ENCODE measurements at places on chromosomes 2 and 18.

DNA sequence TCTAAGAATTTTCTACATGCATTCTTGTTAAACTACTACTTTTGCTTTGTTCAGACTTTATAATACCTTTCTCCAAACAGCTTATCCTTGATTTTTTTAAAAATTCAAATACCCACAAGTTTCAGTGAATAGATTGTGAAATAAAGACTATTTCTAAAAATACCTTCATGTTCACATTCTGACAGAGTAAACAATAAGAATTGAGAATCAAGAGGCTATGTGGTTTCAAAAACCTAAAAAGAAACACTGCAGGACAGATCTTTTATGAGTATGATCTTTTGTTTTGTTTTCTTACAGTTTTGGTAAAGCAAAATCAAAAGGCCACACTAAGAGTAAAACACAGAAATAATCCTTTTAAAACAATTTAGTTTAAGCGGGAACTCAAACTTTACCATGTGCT, 21.2 kb downstream of the ALS2 start:
- no peak for DNase-seq

DNA sequence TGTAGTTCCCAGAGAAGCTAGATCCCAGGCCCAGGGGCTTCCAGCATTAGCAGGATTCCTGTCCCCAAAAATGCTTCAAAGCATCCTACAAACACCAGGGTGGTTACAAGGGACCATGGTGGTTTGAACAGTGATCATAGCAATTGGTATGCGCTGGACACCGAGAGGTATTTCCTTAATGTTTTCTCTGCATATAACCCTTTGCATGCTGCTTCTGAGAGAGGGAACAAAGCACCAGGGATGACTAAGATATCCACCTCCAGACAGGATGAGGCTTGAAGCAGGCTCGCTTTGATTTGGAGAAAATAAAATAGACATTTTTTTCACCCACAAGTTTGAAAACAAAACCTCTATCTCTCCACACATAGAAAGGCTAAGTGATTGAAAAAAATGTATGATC, 50.5 kb upstream of the TSPYL6 start:
- DNase-seq: no peak

GRCh38 chr18:54260396-54261072, 8.8 kb upstream of the POLI start:
- DNase-seq: no peak

- no peak for DNase-seq
These were observed 31.3 kb upstream of the TMEM131 start for GRCh38 chr2:98026927-98027522.

GRCh38 chr2:3159782-3160545, 217.7 kb downstream of the EIPR1 start:
- DNase-seq: no peak

GRCh38 chr2:172046866-172047565, 38.3 kb upstream of the DLX1 start:
- DNase-seq: no peak

DNA sequence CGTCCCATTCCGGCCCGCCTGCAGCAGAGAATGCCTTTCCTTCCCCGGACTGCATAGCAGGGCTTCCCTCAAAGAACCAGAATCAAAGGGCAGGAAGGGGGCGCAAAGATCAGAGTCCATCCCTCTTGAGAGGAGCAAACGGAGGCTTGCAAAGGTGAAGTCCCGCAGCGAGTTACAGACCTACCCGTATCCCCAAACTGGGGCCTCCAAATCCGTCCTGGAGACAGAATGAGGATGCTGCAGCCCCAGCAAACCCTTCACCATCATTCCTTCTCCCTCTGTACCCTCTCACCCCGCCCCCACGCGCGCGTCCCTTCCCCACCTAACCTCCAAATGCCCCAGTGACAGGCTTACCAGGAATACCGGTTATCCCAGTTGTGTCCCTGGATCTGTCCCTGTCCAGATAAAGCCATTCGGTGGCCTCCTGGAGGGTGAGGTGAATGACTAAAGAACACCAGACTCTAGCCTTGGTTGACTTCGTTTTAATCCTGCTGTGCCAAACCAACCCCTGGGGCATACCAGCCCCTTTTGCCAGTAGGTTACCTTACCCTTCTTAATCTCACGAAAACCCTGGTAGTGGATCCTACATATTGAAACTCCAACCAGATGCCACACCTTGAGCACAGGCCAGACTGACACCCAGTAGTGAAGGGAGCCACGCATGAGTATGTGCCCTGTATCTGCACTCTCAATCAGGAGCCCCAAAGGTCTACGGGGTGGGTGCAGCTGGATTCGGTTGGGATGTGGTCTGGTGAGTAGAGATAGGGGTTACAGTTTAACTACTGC, 961 bp upstream of the SLC40A1 start:
- DNase-seq: no peak

- DNase-seq: no peak
These were observed 651.3 kb downstream of the DCDC2C start for GRCh38 chr2:4354678-4355077.

DNA sequence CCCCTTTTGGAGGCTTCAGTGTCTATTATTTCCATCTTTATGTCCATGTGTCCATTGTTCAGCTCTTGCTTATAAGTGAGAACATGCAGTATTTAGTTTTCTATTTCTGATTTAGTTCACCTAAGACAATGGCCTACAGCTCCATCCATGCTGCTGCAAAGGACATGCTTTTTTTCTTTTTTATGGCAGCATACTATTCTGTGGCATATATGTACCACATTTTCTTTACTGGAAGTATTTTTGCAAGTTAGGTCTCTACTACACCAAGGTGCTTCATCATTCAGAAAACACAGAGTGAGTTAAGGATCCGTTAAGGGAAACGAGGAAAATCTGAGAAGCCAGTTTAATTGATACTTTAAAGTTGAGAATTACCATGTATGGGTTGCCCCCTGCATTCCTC, 297.2 kb downstream of the CDCA7 start:
- DNase-seq: no peak

DNA sequence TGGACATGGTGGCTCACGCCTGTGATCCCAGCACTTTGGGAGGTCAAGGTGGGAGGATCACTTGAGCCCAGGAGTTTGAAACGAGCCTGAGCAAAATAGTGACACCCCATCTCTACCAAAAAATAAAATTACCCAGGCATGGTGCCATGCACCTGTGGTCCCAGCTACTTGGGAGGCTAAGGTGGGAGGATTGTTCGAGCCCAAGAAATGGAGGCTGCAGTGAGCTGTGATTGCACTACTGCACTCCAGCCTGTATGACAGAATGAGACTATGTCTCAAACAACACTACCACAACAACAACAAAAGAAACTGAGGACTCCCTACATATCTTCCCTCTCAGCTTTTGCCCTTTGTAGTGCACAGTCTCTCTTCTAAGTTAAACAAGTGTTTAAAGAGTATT, 53.3 kb upstream of the UPP2 start:
- no peak for DNase-seq

DNA sequence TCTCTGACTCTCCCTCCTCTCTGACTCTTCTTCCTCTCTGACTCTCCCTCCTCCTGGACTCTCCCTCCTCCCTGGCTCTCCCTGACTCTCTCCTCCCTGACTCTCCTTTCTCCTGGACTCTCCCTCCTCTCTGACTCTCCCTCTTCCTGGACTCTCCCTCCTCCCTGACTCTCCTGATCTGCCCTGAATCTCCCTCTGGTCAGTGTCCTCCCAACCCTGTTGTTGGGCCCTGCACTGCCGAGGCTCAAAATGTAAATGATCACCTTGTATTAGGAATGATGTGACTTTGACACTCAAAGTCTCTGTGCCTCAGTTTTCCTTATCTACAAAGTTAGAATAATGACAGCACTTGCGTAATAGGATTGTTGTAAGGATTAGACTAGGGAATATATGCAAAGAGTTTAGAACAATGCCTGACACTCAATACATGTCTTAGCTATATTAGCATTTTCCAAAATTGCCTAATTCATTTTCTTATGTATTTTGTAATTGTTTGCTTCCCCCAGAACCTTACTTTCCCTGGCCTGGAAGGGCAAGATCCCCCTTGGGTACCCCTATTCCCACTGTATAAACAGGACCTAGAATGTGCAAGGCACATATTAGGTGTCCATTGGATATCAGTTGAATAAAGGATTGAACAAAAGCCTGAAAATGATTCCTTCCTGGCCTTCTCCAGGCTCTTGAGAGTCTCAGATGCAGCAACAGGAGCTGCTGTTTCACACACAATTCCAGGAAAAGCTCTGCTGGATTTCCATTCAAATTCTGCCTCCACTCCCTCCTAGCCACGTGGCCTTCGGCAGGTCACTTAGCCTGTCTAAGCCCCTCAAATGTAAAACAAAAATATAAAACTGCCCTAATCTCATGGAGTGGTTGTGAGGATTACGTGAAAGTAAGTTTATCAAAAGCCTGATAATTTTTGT, 170.1 kb downstream of the INHBB start:
- DNase-seq: no peak

- DNase-seq: no peak
These were observed 74.9 kb downstream of the TTC32 start for GRCh38 chr2:19826874-19827273.
